HFF-Myc (cell line): ENCODE measurements at places on chromosomes 3 and 15.

- DNase-seq, result no peak
These were observed 25.5 kb upstream of the THSD4 start for GRCh38 chr15:71089801-71090200.

GRCh38 chr3:48405343-48405881 lies 24.5 kb downstream of the PLXNB1 start:
- DNase-seq, result no peak

DNA sequence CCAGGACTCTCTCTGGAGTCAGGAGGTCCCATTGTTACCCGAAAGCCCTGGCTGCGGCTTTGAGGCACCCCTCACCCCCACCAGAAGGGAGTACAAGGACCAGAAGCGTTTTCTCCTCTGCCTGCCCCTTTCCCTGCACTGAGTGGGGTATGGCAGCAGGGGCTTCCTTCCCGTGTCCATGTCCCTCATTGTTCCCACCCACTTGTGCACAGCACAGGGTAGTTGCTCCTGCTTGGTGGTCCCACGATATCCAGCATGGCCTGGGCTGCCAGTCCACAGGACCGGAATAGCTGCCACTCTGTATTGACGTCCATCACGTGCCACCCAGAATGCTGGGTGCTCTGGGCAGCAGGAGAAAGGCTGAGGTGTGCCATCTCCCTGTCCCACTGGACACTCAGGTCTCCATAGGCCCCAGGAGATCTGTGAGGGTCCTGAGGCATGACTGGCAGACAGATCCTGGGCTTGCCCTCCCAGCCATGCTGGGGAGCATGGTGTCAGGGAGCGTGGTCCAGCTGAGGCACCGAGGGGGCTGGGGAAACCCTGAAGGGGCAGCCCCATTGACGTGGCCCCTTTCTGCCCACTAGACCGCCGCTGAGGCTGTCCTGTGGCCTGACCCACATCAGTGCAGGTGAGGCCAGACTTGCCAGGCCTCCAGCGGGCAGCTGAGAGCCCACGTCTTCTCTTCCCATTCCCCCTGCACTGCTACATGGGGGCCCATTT lies 45.3 kb upstream of the SEC22A start:
- no peak for DNase-seq

DNA sequence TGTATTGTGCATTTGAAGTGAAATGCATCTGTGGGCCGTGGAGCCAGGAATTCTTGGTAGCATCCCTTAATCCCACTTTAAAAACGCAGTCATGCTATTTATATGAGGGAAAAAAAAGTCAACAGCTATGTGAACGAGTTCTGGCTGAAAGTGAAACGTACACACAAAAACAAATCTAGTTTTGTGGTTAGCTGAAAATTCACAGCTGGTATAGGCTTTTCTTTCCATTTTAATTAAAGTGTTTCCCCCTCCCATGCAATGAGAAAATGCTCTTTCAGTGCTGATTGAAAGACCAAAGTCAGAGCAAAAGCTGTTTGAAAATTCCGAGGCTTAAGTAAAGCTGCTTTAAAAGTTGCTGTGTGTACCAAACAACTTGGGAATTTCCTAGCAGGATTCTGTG lies 297.4 kb downstream of the PLCL2 start:
- no peak for DNase-seq

GRCh38 chr3:73448761-73449301 lies 175.9 kb downstream of the PDZRN3 start:
- DNase-seq, result no peak

- DNase-seq, result no peak
These were observed 102.9 kb downstream of the PLCH1 start for GRCh38 chr3:155641956-155642355.

GRCh38 chr15:47129033-47129432 lies 588.3 kb upstream of the SEMA6D start:
- DNase-seq, result no peak
